AG20443 (cell line): ENCODE measurements at places on chromosomes 12 and 14.

GRCh38 chr12:106332536-106332935, 25.0 kb upstream of the POLR3B start:
- no peak for DNase-seq

DNA sequence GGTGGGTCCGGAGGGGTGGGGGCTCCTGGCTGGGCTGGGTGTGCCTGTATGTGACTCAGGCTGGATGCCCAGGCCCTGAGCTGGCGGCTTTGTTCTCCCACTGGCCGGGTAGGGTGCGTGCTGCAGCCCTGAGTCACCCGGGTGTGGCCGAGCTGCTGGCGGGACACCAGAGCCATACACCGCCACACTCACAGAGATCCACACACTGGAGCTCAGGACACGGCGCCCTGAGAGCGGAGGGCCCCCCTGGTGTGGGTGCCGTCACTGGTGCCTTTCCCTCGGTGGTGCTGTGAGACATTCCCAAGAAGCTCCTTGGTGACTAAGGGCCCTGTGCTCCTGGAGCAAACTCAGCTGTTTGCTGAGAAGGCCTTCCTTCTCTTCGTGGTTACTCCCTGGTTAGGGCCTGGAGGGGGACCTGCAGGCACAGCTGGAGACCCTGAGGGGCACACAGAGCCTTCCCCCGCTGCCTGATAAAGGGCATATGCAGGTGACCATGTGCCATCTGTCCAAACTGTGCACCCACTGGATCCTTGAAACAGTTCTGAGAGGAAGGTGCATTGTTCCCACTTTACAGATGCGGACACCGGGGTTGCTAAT, 44.3 kb downstream of the KRT80 start:
- DNase-seq: peak; percentile 99

- no peak for DNase-seq
Observed at GRCh38 chr14:101469382-101470247, 91.7 kb upstream of the DIO3 start.

DNA sequence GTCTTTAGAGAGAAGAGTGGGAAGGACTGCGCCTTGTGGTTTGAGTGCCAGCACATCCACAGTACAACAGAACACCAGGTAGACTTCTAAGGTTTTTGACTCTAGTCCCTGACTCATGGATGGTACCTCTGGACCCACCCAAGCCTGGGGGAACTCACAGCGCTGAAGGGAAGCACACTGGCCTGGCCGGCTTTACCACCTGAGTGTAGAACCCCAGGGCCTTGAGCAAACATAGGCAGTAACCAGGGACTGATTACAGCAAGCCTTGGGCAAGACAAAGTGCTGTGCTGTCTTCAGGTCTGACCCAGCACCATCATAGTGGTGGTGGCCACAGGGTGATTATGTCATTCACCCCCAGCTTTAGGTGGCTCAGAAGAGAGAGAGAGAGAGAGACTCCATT, 17.2 kb downstream of the EML5 start:
- no peak for DNase-seq

- DNase-seq: no peak
Observed at GRCh38 chr12:104581005-104581570, 124.3 kb downstream of the CHST11 start.

DNA sequence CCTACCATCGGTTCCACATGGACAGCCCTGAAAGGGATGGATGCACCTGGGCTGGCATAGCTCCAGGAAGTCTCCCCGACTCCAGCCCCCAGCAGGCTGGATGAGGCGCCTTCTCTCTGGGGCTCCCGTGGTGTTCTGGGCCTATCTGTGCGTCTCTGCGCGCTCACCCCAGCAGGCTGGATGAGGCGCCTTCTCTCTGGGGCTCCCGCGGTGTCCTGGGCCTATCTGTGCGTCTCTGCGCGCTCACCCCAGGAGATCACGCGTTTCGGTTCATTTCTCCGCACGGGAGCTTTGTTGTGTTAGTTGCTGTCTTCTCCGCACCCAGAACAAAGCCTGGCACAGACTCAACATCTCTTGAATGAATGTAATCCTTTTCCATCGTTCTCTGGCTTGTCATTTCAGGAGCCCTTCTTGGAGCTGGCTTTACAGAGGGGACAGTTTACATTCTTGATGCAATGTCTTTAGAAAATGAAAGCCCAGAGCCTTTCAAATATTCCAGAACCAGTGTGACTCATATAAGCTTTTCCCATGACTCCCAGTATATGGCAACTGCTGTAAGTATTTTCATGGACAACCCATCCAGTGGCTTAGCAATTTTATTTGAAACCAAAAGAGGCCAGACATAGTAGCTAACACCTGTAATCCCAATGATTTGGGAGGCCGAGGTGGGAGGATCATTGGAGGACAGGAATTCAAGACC, 40.3 kb downstream of the CFAP251 start:
- DNase-seq: peak; percentile 37

GRCh38 chr12:121843236-121843982, 15.2 kb downstream of the HPD start:
- no peak for DNase-seq

DNA sequence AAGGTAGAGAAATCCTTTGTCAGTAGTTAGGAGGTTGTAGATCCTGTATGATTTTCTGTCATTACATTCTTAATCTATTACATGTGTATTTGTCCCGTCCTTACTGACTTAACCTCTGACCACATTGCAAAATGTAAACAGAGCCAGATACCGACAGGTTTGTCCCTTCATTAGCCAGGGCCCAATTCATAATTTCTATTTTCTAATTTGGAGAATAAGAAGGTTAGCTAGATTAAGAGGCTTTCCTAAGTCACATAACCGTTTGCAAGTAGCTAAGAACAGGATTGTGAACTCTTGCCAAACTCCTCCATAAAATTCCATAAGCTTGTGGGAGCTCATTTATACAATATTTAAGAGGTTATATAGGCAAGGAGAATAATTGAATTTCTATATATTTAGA, 352.6 kb downstream of the RAD51B start:
- DNase-seq: no peak

- DNase-seq: no peak
Observed at GRCh38 chr12:103556890-103557627, 30.0 kb upstream of the STAB2 start.

- peak; percentile 28 for DNase-seq
Observed at GRCh38 chr12:95959107-95959506, 16.0 kb downstream of the AMDHD1 start.

DNA sequence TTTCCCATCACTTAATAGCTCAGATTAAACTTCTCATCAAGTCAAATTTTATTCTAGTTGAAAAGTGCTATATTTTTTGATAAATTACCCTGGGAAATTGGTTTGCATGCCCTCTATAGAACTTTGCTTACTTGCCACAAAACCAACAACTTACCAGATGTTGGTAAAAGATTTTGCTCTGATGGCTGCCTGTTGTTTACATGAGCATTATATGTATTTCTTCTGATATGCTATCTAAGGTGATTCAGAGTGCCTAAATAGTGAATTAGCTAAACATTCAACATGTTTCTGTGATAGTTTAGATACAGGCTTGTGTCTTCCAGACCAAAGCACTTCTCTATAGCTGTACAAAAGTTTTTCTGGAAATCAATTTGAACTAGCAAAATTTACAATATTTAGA, 51.0 kb downstream of the PPM1A start:
- DNase-seq: no peak

DNA sequence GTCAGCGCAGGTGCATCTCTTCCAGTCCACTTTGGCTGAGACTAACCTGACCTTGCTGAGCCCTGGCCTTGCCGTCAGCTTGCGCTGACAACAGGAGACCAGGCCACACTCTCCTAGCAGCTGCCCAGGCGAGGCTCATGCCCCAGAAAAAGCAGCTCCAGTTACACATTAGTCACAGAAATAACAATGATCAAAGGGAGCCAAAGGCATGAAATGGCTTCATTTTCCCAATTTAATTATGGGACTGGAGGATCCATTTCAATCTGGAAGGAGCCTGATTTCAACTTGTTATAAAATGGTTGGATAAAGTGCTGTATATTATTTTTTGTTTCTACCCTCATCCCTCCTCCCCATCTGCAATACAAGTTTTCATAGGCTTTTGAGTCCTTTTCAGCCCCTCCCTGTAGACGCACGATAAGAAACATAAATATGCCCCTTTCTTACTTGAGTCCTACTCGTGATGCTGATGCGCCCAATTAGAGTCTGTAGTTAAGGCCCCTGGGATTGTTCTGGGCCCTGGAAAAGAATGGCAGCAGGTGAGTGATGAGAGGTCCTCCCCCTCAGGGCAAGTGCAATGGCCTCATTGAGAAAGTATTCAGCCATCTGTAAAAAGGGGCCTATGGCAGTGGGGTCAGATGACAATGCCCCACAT, 376.0 kb downstream of the C12orf75 start:
- DNase-seq: peak; percentile 49

GRCh38 chr12:19369691-19370148, 69.6 kb upstream of the AEBP2 start:
- peak; percentile 74 for DNase-seq

GRCh38 chr12:102959391-102959790, 1.9 kb downstream of the ASCL1 start:
- DNase-seq: no peak

DNA sequence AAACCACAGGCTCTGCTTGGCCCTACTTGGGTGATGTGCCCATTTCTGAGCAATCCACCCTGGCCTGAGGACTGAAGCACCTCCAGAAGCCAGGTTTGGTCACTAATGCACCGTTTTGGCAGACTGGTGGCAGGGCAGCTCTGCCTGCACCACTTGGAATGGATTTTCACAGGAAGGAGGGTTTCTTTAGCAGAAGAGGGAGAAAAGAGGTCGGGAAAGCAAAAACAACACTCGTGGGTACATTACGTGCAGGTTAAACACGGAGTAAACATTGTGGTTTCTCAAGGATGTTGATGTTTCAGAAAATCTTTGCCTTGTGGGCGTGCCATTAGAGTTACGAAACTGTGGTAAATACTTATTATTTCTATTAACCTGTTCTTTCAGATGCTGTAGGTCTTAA, 70.8 kb downstream of the KCNA5 start:
- no peak for DNase-seq

DNA sequence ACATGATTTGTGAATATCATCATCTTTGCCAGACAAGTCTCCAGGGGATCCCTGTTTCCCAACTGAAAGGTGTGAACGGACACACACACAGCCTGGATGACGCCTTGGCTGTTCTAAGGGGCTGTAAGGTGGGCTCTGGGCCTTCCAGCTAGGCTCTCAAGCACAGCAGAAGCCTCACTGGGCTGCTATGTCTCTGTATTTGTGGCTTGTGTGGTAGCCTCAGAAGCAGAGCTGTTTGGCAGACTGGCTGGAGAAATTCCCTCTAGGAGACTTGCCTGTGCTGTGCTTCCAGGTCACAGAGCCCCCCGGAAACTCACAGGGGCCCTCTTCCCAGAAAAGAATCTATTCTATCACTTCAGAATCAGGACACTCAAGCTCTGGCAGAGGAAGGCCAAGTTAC, 21.4 kb downstream of the OTUB2 start:
- no peak for DNase-seq

GRCh38 chr12:76830436-76830835, 48.4 kb downstream of the CSRP2 start:
- DNase-seq: no peak

DNA sequence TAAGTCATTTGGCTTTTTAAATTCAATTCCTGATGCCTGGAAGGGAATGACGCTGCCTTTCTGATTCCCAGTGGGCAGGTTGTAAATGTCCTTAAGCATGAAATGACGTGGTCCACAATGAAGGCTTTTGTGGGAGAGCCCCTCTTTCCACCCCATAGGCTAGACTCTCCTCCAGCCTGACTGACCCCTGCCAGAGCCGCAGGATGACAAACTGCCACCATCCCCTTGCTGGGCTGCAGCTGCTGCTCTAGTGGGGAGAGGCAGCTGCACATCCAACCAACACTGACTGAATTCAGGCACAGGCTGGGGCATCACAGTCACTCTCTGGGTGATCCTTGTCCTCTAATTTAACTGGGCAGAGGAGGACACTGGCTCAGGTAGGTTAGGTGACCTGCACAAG, 6.3 kb downstream of the TSPAN11 start:
- DNase-seq: no peak

DNA sequence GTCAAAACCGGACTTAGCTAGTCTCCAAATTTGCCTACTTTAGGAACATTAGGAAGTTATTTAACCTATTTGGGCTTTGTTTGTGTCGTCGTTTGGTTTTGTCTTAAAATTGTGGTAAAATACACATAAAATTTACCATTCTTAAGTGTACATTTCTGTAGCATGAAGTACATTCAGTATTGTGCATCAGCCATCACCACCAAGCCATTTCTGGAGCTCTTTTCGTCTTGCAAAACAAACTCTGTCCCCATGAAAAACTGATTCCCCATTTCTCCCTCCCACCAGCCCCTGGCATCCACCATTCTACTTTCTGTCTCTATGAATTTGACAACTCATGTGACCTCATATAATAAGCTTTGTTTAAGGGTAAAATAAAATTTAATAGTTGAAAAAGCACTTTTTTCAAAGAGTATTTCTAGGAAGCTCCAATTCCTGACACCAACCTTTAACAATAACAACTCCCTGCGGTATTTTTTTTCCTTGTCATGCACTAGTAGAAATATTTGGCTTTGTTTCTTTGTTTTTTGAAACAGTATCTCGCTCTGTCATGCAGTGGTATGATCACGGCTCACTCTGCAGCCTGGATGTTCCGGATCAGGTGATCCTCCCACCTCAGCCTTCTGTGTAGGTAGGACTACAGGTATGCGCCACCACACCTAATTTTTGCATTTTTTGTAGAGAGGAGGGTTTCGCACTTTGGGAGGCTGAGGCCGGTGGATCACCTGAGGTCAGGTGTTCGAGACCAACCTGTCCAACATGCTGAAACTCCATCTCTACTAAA, 3.6 kb upstream of the UBC start:
- DNase-seq: no peak

- no peak for DNase-seq
Observed at GRCh38 chr12:71782017-71782416, 27.4 kb downstream of the RAB21 start.

GRCh38 chr12:108060903-108061302, 68.2 kb upstream of the WSCD2 start:
- no peak for DNase-seq

GRCh38 chr12:46415552-46415951, 43.0 kb upstream of the SLC38A2 start:
- no peak for DNase-seq

GRCh38 chr12:84641940-84642545, 270.6 kb downstream of the SLC6A15 start:
- no peak for DNase-seq

DNA sequence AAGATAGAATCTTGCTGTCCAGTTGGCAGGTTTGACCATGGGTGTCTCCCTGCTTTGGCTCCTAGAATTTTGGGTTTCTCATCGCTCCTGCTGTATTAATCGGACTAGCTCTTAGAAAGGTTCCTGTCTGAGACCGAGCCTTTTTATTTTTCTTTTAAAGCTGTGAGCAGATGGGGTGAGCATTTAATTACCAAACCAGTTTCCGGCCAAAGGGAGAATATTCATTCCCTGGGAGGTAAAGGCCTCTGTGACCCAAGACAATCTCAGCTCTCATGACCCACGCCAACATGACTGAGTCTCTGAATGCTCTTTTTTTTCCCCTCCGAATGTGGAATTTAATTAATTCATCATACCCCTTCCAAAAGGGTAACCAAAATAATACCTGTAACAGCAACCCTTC, 464.7 kb upstream of the TMEM132C start:
- DNase-seq: no peak

- peak; percentile 84 for DNase-seq
Observed at GRCh38 chr12:11553871-11554533, 95.5 kb upstream of the ETV6 start.

GRCh38 chr14:85634205-85634604, 104.3 kb downstream of the FLRT2 start:
- no peak for DNase-seq

GRCh38 chr12:75790219-75790618, 241.4 kb downstream of the PHLDA1 start:
- no peak for DNase-seq

GRCh38 chr12:25434515-25434914, 118.6 kb downstream of the LMNTD1 start:
- no peak for DNase-seq
